ENCODE measurements at places on chromosomes 1 and 21.

DNA sequence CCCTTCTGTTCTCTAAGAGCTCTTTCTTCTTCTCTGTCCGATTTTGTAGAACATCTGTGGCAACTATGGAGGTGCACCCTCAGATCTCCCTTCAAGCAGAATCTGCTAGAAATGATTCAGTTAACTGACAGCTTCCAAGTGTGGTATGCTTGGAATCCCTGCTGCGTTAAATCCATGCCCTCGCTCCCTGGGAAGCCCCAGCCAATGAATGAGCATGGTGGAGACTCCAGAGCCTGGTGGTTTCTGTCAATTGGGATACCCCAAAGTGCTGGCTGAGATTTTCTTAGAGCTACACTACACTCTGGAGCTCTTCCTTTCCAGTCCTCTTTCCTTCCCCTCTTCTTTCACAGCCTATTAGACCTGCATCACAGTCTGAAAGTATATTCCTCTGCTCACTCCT, 116.3 kb upstream of the C1orf21 start:
- no peak for DNase-seq

GRCh38 chr1:224519874-224520273, 85.3 kb upstream of the WDR26 start:
- no peak for DNase-seq

DNA sequence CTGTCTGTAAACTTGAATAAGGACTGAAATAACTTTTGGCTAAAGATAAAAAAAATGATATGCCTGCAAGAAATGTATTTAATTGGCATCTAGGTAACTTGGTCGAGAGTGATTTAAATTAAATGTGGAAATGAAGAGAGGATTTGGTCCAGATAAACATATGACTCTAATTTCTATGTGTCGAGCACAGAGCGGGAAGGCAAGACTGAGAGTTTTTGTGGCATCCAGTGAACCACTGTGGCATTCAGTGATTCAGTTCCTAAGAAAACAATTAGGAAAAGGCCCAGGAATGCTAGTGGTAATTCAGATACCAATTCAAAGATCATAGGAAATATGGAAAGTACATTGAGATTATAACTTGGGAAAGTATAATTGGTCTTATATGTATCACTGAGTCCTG, 39.6 kb downstream of the PDE4B start:
- DNase-seq: no peak

GRCh38 chr21:38420140-38420539, 78.1 kb downstream of the ERG start:
- no peak for DNase-seq

DNA sequence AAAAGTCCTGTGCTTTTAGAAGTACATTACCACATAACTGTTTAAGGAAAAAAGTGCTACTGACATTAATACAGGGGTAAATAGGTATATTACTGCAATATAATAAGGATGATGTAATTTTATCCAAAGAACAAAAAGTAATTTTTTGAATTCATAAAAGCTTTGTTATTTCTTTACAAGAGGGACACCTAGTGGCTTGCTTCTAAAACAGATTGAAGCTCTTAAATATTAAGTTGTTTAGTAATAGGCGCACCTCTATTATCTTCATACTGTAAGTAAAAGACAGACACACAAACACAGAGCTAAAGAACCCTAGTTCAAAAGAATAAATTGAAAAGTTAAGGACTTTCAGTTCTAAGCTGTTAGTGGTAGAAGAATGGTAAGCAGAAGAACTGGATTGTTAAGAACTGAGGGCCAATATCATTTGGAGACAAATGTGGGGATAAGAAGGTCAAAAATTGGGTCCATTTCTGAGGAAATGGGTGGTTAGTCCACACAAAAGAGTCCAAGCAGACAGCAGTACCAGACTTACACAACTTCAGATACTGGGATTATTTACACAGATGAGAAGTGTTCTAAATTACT, 15.4 kb downstream of the ZNHIT6 start:
- peak; percentile 0 for DNase-seq

- DNase-seq: no peak
These were observed 3.8 kb upstream of the ARHGEF2 start for GRCh38 chr1:155982106-155982505.

DNA sequence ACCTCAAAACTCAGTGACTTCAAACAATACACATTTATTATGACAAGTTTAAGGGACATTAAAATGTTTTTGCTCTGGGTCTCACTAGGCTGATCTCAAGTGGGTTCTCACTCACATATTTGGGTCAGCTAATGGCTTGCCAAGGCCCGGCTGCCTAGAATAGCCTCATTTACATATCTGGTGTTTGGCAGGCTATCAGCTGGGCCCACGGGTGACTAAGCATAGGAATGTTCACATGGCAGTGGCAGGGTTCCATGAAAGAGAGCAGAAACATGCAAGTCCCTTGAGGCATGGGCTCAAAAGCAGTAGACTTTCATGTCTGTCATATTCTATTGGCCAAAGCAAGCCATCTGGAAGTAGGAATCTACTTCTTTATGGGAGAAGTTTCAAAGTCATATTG, 492.6 kb downstream of the KCNT2 start:
- no peak for DNase-seq

GRCh38 chr1:87243573-87243972, 85.1 kb upstream of the LMO4 start:
- DNase-seq: no peak

DNA sequence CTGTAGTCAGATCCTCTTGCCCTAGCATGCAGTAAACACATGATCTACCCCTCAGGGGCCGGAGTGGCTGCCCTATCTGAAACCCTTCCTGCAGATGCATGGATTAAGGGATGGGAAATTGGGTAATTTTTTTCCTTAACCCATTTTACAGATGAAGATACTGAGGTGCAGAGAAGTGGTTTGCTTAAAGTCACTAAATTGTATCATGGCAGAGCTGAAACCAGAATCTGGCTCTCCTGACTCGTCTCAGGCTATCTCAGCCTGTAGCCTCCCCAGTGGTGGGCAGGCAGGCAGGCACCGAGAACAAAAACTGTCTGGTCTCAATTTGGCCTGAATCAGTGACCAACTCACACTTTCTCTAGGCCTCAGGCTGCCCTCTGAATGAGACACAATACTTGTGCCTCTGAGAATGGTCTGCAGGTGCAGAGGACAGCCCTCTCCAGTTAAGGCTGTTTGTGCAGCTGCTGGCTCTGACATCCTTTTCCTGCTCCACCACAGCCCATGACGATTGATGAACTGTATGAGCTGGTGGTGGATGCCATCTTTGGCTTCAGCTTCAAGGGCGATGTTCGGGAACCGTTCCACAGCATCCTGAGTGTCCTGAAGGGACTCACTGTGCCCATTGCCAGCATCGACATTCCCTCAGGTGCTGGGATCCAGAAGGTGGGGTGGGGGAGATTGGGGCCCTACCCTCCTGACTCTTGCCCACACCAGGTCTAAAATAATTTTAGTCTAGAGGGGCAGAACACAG, 1.5 kb downstream of the NAXE start:
- DNase-seq: no peak

- DNase-seq: no peak
These were observed 32.9 kb downstream of the SERINC2 start for GRCh38 chr1:31445951-31446350.

DNA sequence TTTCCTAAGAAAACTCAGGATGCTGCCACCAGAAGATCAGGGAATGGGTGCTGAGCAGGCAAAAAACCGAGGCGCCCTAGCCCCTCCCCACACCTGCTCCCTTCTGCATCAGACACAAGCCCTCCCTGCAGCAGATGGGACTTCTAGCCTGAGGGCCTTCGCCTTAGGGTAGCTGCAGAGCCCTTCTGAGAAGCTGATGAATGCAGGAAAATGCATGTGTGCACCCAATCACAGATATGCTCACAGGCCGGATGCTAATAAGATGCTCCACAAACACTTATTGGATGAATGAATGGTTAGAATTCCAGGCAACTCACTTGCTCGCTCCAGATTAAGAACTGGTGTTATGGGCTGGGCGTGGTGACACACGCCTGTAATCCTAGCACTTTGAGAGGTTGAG, 6.8 kb upstream of the C1orf210 start:
- no peak for DNase-seq

DNA sequence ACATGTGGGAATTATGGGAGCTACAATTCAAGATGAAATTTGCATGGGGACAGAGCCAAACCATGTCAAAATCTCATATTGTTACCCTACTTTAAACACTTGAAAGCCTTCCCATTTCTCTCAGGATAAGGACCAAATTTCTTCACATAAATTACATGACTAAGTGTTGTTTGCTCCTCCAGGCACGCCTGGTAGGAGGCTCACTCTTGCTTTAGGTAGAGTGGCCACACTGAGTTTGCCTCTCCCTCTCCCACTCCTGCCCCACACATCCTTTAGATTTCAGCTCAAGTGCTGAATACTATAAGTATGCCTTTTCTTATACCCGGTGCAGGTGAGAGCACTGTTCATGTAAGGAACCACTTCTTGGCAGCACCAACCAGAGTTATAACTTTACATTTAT, 279.1 kb downstream of the DNM3 start:
- DNase-seq: no peak

DNA sequence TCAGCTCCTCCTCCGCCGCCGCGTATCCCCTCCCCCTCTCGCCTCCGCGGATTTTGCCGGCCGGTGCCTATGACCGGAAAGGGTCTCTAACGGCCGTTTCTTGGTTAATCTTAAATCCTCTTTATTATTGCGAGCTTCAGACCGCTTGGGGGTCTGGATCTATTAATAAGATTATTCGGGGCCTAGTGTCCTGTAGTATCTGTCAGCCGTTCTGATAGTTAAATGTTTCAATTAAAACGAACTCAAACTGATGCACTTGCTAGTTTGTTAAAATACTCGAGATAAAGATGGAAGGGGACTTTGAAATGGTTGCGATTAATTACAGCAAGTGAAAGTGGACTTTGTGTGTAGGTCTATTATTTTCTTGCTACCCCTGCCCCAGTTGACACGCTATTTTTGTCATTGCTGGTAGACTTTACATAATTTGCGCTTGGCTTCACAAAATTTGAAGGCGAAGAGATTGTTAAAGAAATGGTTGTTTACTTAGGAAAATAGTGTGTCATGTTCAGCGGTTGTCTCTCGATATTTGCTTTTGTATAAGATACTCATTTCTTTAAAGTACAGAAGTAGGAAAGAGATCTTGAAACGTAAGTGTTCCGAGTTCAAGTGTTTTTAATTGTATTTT, 779 bp downstream of the SON start:
- DNase-seq: peak; percentile 44

DNA sequence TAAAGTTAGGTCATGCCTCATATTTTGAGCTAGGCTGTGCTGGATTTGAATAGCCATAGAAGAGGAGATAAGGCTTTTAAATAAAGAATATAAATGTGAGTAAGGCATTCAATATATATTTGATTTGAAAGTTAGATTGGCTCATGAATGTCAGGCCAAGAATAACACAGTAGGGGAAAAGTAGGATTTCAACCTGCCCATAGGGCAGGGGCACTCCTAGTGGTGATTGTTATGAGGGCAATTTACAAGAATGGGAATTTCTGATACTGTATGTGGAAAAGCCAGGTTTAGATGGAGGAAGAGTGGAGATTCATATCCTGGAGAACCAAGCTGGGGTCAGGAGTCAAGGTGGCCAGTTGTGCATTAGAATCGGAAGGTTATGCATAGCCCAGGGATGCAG, 74.9 kb downstream of the DNAH14 start:
- no peak for DNase-seq

GRCh38 chr1:213260311-213261075, 209.5 kb downstream of the RPS6KC1 start:
- no peak for DNase-seq

GRCh38 chr1:182217967-182218366, 156.5 kb upstream of the ZNF648 start:
- DNase-seq: no peak

DNA sequence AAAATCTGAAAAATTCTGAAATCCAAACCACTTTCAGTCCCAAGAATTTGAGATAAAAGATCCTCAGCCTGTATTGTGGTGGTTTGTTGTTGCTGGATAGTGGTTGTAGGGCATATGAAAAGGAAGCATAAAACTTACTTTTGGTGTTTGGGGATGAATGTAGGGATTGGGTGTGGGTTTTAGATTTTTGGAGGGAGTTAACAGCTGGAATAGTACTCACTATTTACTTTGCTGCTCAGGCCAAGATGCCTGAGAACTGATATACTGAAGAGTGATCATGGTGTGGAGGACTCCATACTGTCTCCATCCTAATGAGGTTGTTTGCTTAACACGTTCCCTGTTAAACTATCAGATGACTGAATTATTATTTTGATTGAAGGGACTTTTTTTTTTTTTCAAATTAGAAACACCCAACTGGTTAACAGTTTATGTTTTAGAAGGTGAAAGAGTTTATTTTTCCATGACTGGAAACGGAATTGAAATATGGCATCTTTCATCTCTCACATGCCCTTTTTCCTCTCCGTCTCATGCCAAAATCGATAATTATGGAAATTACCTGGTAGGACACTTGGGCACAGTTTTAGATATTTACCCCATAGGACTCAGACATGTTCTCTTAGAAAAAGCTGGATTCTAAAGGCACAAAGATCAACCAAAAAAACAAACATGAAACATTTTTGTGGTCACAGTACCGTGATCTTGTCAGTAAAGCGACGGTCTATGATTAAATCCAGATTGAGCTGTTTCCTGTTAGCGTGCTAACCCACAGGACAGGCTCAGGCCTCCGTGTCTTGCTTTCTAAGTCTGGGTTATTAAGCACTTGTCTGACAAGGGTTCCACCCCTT, 37.3 kb downstream of the RGL1 start:
- peak; percentile 7 for DNase-seq

GRCh38 chr1:235017719-235018118, 110.9 kb downstream of the TOMM20 start:
- DNase-seq: no peak

- peak; percentile 71 for DNase-seq
These were observed 718.8 kb upstream of the TMPRSS15 start for GRCh38 chr21:19122356-19122755.

- DNase-seq: no peak
These were observed 30.6 kb upstream of the INSL5 start for GRCh38 chr1:66831529-66832239.

DNA sequence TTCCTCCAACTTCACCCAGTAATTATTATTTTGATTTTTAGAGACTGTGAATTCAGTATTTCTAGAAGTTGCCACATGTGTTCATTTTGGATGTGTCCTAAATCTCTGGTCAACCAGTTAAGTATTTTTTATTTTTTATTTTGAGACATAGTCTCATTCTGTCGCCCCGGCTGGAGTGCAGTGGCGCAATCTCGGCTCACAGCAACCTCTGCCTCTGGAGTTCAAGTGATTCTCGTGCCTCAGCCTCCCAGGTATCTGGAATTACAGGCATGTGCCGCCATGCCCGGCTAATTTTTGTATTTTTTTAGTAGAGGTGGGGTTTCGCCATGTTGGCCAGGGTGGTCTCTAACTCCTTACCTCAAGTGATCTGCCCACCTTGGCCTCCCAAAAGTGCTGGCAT, 8.0 kb downstream of the MACF1 start:
- DNase-seq: no peak
